Stimulated activated naive CD8-positive, alpha-beta T cell treated with anti-CD3 and anti-CD28 coated beads, Interleukin-15, Interleukin-2, amounts not matched to agents 100 U/mL and 50 U/mL, for 24 hours (primary cell): ENCODE measurements at places on chromosomes 13 and 19.

- peak; percentile 41 for DNase-seq
Measured at GRCh38 chr19:10421240-10422045, 1.1 kb downstream of the PDE4A start.

DNA sequence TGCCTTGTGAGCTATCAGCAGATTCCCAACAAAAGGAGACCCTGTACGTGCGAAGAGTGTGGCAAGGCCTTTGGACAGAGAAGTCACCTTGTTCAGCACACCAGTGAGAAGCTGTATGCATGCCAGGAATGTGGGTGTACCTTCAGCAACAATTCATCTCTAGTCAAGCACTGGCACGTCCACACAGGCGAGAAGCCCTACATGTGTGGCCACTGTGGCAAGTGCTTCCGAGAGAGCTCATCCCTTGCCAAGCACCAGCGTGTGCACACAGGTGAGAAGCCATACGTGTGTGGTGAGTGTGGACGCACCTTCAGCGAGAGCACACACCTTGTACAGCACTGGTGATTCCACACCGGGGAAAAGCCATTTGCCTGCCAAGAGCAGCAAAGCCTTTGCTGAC lies 7.6 kb upstream of the ZSCAN22 start:
- no peak for DNase-seq

DNA sequence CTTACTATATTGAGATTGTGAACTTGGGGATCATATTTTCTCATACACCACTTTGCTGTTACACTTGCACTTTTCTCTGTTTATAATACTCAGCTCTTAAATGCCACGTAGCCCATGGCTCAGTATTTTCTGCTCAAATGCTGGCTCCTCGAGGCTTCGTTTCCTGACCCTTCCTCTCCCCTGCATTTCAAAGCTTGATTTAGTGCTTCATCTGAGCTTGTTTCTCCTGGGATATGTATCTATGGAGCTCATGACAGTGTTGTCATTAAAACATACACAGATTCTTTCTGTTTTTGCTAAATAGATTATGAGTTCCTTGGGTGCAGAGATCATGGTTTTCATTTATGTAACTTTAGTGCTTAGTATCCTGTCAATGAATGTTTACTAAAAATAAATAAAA lies 11.4 kb downstream of the CSNK1A1L start:
- no peak for DNase-seq

DNA sequence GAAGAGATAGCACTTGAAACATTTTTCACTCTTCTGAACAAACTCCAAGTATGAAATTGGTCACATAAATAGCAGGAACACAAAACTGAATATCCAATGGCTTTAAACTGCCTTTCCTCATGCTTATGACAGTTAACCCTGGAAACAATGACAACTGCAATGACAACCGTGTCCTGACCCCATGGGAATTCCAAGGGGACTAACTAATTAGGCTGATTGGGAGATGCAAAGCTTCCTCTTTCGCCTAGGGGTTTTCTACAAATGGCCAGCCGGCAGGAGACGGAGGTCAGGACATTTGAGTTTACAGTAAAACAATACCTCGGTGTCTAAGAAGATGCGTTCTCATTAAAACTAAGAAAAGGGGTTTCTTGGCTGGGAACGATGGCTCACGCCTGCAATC lies 53.0 kb upstream of the URAD start:
- DNase-seq, result no peak

- DNase-seq, result no peak
Measured at GRCh38 chr13:75800545-75800944, 164.4 kb downstream of the LMO7 start.

DNA sequence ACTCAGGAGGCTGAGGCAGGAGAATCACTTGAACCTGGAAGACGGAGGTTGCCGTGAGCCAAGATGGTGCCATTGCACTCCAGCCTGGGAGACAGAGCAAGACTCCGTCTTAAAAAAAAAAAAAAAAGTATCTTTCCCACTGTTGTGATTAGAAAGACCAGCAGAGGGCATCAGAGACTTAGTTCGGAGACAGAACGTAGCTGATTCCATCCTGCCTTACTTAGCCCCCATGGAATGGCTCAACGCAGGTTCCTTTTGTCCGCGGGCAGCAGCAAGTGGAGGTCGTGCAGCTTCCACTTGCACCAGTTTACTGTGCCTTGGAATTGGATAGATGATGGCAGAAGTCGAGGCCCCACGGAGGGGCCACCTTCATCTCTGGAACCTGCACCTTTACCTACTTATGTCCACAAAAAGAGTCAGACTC lies 8.1 kb downstream of the TIMM29 start:
- DNase-seq, result peak; percentile 31

- no peak for DNase-seq
Measured at GRCh38 chr19:3608750-3609322, 2.2 kb upstream of the TBXA2R start.

DNA sequence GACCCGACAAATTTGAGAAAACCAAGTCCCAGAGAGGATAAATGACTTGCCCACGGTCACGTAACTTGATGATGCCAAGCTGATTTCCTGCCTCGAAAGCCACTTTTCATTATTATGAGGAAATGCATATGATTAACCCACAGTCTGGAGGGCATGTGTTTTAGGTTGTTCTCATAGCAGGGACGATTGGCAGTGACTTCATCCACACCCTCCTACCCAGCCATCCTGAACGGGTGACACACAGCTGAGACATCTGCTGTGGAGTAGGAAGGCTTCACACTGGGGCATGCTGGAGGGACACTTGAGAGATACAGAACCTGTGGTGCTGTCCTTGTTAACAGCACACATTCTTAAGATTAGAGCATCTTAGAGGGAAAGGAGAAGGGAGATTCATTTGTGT lies 65.4 kb upstream of the WDFY2 start:
- peak; percentile 22 for DNase-seq

GRCh38 chr13:45737571-45738017 lies 35.5 kb downstream of the CBY2 start:
- peak; percentile 20 for DNase-seq

DNA sequence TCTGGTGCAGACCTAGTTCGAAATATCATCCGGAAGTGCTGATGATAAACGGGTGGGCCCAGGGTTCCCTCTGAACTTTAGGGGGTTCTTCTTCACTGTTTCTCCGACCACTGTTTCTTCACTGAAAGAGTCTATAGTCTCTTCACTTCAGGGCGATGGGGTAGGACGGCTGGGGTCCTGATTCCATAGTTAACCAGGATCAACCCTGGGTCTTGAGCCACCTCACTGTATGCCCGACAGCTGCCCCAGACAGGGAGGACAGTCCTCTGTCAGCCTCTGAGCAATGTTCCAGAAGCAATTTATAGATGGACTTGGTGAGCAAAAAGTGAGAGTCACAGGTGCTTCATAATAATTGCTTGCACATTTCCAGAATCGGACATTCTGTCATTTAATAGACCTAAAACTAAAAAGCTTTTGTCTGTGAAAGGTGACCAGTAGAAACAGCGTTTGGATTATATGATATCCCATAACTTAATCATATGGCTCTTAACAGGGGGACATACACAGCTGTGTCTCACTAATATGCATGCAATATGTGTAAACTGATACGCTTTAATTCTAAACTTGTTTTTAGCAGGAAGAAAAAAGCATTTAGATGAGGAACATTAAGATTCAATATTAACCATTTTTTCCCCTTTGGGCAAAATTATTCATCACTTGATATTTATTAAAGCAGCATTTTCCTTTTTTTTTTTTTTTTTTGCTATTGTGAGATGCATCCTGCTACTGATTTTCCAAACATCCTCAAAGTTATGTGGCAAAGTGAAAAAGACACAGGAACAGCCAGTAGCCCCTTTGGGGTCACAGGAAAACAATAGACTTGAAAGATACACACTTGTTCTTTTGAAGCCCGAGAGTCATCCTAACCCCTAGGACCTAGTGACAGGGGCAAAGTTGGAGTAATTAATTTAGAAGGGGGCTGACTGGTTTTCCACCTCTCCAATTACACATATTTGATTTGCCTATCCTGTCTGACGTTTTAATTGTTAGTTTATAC lies 277.0 kb downstream of the ZNF536 start:
- no peak for DNase-seq

DNA sequence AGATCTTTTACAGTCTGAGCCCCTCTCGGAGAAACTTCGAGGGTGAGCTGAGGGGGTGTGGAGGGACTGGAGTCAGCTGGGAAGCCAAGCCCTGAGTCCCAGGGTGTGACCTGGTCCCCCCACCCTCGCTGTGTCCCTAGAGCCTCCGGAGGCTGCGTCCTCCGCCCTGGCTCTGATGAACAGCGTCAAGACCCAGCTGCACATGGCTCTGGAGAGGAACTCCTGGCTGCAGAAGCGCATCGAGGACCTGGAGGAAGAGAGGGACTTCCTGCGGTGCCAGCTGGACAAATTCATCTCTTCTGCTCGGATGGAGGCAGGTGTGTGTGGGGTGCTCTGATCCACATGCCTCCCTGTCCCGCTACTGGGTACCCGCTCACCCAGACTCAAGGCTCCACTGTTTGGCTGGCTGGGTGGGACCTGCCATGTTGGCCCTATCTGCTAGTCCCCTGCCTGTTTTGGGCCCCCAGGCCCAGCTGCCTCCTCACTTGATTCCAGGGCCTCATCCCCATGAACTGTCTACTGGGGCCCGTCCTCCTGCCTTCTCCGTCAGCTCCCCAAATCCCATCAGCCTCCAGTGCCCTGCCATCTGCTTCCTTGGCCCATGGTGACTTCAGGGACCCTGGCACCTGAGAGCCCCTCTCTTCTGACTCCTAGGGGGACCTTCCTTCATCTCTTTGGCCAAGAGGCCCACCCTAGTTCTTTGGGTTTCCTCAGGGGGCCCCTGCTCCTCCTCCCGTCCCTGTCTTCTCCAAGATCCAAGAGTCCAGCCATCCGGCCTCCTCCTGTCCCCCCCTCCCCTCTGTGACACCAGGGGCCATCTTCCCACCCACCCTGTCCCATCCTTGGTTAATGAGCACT lies 1.5 kb downstream of the CCDC106 start:
- no peak for DNase-seq

DNA sequence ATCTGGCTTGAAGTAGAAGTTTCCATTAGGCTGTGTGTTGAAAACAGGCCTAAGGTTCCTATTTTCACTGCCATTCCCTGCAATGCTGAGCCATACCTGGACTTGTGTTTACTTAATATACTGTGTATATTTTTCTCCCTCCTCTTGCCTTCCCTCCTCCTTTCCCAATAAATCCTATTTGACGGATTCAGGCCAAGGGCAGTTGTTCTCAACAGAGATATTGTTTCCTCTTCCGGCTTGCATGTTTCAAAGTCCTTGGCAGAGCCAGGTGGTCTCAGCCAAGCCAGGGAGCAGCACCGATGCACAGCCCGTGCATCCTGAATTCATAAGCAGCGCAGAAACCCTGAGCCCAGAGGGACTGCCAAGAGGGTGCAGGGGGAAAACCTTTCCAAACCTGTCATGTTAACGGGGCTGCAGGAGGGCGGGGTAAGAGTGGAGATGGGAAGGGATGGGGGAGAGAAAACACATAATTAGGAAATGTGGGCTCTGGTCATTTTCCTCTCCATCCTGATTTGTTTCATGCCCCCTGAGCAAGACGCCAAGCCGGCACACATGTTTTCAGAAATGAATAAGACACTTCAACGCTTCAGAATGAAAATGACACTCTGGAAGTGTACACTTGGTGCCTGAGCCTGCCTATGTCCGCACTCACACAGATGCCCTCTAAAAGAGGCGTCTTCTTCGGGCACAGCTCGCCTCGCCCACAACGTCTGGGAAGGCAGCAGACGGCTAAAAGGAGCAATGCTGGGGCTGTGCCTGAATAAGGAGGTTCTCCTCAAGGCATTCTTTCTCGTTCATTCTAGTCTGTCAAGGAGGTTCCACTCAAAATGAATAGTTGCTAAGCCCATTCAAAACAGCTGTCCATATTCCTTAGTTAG lies 149.3 kb upstream of the UBL3 start:
- no peak for DNase-seq

DNA sequence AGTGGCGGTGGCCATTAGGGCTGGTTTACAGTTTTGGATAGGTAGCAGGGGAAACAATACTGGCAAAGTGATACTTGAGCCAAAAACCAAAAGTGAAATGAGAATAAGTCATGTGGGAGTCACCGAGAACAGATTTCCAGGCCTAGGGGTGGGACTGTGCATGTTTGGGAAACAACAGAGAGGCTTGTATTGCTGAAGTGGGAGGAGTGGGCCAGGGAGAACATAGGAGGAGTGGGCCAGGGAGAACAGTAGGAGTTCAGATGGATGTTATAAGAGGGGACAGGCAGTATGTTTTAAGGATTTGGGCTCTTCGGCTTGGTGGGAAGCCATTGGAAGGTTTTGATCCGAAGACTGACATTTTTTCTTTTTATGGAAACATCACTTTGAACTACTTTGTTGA lies 35.5 kb downstream of the AKAP11 start:
- no peak for DNase-seq

DNA sequence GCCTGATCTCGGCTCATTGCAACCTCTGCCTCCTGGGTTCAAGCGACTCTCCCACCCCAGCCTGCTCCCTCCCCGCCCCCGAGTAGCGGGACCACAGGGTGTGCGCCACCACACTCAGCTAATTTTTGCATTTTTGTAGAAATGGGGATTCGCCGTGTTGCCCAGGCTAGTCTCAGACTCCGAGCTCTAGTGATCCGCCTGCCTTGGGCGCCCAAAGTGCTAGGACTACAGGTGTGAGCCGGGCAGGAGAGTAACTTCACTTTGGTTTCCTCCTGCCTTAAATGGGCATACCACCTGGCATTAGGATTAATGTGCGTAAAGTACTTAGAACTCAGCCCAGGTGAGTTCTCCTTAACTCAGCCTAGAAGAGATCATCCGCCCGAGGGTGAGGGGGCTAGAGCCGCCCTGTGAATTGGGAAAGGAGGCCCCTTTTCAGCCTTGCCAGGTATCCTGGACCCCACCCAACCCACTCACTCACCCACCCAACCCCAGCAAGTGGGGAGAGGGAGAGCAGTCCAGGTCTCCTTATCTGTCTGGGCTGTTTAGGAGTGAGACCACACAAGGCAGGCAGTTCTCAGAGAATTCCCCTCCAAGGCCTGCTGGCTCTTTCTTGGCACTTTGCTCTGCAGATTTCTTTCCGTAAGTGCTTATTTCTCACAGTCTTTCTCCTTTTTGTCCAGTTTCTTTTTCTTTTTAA lies 1.2 kb upstream of the ZFP36 start:
- DNase-seq, result no peak

DNA sequence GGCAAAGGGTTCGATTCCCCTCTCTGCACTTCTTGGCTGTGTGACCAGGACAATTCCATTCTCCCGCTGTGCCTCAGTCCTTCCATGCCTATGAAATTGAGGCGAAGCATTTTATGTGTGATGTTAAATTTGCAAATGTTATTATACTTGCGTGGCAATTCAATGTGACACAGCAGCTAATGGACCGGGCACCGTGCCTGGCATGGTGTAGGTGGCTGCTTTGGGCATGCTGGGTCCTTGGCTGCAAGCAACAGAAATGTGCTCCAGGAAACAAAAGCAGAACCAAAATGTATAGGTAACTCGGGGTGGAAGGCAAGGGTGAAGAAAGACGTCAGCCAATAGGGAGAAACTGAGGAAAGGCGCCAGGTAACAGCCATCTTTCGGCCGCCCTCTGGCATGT lies 37.1 kb downstream of the TINCR start:
- DNase-seq, result no peak

- no peak for DNase-seq
Measured at GRCh38 chr19:15679089-15679488, 6.2 kb downstream of the CYP4F12 start.

DNA sequence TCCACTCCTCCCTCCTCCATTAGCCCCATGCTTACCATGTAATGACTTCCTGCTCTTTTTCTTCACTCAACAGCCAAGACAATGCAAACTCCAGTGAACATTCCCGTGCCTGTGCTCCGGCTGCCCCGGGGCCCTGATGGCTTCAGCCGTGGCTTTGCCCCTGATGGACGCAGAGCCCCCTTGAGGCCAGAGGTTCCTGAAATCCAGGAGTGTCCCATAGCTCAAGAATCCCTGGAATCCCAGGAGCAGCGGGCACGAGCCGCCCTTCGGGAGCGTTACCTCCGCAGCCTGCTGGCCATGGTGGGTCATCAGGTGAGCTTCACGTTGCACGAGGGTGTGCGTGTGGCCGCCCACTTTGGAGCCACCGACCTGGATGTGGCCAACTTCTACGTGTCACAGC lies 2.9 kb upstream of the PPP1R37 start:
- no peak for DNase-seq
